ENCODE measurements at places on chromosomes 1 and 21.
A peak's percentile ranks its signal among the peaks of the same experiment; 100 is the strongest.

DNA sequence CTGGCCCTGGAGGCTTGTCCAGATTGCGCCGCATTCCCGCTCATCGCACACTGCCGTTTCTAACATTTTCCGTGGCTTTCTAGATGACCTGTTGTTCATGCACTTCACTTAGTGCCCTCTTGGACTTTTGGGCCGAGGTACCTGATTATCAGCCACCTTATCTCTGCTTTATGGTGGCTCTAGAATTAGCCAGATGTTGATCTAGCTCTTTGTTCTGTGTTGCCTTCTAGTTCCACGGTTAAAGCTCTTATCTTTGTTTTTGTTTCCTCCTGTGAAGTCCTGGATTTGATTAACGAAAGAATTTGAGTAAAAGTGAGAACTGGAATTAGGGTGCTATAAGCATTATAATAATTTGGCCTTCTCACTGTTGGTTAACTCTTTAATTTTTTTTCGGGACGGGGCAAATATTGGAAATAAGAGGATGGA lies 945 bp downstream of the RNPEP start:
- no peak for DNase-seq

DNA sequence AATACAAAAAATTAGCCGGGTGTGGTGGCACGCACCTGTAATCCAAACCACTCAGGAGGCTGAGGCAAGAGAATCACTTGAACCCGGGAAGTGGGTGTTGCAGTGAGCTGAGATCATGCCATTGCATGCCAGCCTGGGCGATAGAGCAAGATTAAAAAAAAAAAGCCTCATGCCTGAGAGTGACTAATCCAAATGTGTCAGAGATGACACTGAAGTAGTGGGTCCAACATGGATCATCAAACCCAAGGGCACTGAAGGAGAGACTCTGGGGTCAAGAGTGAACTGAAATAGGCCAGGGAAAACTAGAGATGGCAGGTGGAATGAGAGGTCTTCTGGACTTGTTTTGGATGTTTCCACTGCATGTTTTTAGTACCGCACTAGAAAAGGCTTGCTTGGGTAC lies 10.2 kb upstream of the CACHD1 start:
- no peak for DNase-seq

DNA sequence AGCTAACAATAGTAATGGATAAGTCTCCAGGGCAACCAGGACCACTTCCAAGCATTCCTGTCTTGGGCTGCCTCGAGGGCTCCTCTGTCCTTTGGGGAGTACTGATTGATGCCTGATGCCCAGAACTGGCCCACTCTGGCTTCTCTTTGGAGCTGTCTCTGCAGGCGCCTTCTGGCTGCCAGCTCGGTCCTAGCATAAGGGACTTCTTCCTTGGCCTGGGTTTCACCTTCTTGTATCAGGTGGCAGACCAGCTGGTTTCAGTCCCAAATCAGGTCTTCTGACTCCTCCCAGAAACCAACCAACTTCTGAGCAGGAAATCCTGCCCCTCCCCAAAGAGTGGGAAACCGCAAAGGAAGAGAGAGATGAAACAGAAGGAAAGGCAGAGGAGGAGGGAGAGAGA lies 10.6 kb downstream of the G0S2 start:
- no peak for DNase-seq

DNA sequence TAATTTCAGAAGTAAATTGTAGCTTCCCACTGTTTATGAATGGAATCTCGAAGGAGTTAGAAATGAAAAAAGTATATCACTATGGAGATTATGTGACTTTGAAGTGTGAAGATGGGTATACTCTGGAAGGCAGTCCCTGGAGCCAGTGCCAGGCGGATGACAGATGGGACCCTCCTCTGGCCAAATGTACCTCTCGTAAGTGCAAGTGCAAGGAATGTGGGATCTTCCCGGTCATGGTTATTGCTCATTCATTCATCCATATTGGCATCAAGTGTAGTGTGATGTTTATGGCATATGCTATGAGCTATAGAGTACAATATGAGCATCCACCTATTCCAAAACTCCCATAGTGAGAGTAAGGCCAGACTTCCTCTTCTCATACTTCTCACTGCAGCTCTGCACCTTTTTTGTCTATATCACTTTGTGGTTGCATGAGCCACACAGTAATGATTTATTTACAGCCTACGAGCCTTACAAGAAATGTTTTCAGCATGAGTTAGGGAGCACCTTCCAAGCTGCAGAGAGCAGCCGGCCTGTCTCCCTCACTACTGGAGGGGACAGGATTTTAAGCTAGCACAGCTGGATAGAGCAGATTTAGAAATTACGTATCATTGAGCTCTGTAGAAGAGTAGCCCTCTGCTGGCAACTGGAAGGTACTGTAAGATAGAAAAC lies 24.9 kb upstream of the CR1L start:
- DNase-seq = no peak

DNA sequence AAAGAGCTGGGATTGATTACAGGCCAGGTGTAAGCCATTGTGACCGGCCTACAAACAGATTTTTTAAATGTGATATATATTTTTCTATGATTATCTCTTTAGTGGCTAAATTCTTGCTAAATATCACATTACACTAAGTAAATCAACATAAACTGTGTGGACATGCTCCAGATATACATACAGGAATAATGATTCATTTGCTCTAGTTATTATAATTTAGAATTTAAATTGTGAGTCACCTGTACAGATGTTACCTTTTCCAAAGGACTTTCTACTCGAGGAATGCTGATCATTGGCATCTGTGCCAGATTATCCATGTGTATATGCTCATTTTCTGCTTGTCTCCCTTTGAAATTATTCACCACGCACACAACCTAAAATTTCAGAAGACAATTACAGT lies 90.1 kb downstream of the PLPPR5 start:
- DNase-seq = no peak

- DNase-seq = no peak
These were observed 49.6 kb downstream of the KCNK2 start for GRCh38 chr1:215132156-215132555.

DNA sequence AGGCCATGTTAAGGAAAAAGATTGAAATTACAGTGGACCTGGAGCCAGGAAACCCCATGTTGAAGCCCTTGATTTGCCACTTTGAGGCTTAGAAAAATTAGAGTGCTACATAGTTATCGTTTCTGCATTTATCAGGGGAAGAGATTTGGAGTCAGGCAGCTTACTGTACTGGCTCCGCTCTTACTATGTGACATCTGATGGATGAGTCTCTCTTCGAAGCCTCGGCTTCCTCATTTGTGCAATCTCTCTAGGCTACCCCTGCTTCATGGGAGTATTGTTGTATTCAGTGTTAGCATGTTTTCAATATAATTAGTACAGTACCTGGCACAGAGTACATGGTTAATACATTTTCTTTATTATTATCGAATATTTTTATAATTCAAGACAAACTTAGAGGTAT lies 480.4 kb upstream of the USP24 start:
- no peak for DNase-seq

GRCh38 chr1:2145946-2146835 lies 48.4 kb downstream of the FAAP20 start:
- DNase-seq = no peak

GRCh38 chr1:1307261-1307922 lies 338 bp downstream of the ACAP3 start:
- DNase-seq = peak; percentile 91

GRCh38 chr1:30087465-30087864 lies 635.9 kb downstream of the MATN1 start:
- no peak for DNase-seq

DNA sequence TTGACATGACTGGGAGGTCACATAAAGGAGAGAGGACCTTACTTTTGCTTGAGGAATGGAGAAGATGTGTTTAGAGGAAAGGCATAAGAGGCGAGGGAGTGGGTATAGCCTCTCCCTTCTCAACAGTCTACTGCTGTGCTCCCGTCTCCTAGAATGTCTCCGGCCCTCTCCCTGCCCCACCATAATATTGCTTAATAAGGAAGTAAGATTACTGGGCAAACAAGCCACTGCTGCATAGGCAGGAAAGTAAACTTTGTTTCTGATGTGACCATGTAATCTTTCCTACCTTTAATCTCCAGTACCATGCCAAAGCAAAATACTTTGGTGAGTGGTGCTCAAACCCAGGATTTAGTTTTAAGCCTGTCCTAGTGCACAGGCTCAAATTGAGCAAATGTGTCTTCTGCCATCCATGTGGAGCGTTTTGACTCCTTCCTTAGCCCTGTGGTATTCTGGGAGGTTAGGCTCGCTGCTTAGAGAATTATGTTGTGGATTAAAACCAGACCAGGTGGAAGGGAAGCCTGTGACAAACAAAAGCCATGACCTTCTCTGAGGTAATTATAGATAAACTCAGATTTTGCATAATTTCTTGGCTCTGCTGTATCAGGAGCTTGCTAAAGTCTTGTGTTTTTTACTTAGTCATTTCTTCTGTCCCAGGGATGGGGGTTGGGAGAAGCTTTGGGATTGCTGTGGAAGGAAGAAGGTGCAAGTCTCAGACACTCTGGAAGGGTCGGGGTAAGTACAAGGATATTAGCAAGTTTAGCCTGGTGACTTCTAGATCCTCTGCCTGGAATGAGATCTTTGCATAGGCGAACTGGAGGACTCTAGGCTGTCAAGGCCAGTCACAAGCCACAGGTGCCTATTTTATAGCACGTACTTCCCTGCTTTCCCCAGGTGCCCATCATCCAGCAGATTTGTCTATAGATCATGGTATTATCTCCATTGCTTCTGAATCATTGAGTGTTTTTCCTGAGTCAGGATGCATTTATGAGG lies 34.5 kb upstream of the DIPK1A start:
- no peak for DNase-seq

DNA sequence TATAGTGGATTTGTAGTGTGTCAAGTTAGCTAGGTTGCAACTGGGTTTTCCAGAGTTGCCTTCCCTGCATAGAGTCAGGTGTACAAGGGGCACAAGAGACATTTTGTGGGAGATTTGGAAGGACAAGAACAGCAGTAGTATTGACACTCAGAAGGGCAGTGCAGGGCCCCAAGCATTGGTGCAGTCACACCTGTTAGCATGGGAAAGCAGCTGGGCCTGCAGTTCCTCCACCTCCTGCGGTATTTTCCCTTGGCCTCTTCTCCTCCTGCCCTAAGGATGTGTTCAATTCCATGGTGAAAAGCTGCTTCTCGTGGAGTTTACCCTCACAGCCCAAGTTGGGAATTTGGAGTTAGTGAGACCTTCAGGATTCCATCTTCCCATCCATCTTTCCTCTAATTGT lies 47.1 kb upstream of the TRABD2B start:
- DNase-seq = no peak

DNA sequence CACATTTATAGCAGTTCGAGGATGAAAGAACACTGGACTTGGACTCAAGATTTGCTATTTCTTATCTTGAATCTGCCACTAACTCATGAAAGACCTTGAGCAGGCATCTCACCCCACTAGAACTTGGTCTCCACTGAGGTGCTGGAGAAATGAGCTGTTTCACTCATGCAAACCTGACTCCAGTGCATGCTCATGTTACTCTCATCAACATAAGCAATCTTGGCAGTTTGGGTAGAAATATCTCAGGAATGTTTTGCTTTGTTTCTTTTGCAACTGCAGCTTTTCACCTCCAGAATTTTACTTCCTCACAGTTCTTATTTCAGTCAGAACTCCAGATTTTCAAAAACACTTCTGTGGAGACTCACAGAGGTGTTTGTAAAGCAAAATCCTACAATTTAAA lies 46.2 kb upstream of the DAB1 start:
- DNase-seq = no peak

GRCh38 chr21:42386034-42386591 lies 9.7 kb downstream of the TMPRSS3 start:
- DNase-seq = peak; percentile 58

DNA sequence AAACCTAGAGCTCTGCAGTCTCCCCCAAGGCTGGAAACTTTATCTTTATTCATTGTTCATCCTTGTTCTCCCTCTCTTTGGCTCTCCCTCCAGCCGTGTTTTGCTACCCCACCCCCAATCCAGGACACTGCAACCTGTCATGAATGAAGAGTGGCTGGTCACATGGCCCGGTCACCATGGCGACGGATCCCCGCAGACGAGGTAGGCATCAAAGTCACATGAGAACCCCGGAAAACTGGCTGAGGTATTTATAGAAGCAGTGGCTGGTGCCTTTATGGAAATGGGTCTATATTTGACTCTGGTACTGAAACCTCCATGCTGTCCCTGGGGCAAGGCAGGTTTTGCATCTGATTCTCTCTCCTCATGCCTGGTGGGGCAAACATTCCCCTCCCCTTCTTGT lies 13.4 kb upstream of the SLC6A17 start:
- no peak for DNase-seq

- no peak for DNase-seq
These were observed 351.4 kb downstream of the HLX start for GRCh38 chr1:221230605-221231004.

DNA sequence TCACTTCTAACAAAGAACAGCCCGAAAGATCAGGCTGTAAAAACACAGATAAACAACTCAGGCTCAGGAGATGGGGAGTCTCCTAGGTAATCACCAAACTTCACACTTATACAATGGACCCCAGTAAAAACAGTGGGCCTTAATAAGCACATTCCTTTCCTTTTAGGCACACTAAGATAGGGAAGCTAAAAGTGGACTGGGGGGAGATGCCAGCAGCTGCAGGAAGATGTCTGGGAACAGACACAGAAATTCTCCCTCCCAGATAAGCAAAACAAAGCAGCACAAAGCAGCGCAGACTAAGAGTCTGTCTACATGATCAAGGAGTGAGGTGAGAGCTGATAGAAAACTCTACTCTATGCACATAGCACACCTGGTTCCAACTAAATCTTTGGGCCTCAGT lies 29.0 kb upstream of the CTBS start:
- DNase-seq = no peak

DNA sequence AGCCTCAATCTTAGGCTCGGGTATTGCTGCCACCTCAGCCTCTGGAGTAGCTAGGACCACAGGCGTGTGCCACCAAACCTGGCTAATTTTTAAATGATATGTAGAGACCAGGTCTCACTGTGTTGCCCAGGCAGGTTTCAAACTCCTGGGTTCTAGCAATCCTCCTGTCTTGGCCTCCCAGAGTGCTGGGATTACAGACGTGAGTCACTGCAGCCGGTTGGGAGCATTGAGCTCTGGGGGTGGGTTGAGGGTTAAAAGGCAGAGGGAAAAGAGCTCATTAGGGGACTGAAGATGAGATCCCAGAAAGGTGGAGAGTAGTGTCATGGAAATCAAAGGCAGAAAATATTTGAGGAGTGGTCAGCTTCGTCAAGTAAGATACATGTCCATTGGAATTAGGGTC lies 7.1 kb downstream of the RAD54L start:
- DNase-seq = no peak

DNA sequence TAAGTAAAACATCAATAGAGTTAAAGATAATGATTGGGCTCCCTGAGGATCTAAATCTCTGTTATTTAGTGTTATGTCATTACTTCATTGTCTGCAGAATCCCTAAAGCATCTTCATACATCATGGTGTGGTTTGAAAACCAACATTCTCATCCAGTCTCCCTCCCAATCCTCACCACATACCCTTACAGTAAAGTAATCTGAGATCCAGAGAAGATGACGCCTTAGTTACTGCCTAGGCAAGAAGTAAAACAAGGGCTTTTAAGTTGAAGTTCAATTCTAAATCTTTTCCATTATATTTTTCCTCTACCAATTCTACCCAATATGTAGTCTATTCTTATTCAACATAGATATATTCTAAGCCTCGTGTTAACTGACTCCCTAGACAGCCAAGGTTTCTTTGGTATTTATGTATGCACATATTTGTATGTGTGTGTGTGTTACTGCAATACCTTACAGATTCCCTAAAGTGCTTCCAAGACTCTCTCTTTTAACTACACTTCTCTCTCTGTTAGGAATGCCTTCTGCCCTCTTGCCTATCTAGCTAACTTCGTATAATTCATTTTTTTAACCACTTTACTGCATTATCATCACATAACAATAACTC lies 17.3 kb downstream of the DPH5 start:
- no peak for DNase-seq

All from spleen (tissue), 13 donors.